ENCODE measurements at places on chromosomes 7 and 10.

GRCh38 chr7:155590215-155591018, 44.1 kb upstream of the CNPY1 start:
- DNase-seq: no peak

GRCh38 chr7:2519119-2519930, at the start of gene LFNG:
Gene LFNG (plus strand): TSS chr7:2519774. CDS start chr7:2519862, 88 bp downstream.
- DNase-seq: no peak

DNA sequence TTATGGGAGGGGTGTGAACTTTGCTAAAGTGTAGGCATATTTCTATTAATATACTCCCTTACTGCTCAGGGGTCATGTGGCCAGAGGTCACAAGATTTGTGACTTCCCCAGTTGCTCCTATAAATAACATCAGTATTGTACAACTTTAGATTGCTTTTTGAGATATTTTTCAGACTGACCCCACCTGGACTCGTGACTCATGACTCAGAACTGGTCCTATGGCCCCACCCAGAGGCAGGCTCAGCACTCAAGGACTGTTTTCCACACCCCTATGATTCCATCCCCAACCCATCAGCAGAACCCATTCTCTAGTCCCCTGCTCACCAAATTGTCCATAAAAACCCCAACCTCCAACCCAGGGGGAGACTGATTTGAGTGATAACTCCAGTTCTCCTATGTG, 2.7 kb upstream of the CUL2 start:
- no peak for DNase-seq

DNA sequence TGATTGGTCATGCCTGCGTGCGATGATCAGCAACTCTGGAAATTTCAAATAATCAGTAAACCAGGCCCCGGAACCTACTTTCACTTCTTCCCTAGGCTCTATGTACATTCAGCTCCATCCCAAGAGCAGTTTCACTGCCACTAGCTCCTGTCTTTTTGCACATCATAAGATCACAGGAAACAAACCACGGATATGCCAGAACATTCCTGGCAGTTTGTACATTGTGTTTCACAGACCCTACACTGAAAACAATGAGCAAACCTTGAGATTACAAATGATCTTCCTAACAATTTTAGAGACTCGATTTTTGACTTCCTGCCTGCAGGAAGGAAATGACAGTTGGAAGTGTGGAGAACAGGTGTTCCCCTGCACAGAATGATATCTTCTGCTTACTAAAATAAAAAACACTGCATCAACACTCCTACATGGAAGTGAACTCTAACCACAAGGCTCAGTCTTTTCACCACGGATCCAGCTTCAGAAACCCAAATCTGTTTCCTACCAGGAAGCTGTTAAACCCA, 7.6 kb upstream of the TMEM236 start:
- no peak for DNase-seq

GRCh38 chr10:111874576-111874975, 309.0 kb downstream of the GPAM start:
- no peak for DNase-seq

DNA sequence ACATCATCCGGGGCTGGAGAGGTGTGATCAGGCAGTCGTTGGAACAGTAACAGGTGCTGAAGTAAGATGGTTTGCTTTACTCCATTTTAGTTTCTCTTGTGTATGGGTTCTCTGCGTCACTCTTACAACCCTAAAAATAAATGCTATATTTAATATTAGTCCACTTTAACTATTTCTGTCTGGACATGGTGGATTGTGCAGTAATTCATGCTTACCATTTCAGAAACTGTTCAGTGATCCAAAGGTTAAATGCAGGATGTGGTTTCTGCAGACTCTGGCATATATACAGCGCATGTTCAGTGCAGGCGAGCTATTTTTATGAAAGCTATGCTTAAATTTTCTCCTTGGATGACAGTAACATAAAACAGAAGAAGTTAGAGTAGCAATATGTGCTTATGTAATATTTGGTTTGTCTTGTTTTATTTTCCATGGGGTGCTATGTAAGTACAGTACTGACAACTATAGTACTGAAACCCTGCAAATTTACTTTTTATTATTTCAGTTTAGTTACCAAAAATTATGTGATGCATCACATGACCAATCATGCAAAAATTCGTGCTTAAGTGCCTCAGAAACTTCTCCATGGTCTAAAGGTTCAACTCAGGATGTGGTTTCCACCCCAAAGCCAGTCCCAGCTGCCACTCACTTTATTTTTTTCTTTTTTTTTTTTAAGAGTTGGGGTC, 46.6 kb upstream of the GRID1 start:
- DNase-seq: no peak
